ENCODE measurements at places on chromosomes 16 and 17.

DNA sequence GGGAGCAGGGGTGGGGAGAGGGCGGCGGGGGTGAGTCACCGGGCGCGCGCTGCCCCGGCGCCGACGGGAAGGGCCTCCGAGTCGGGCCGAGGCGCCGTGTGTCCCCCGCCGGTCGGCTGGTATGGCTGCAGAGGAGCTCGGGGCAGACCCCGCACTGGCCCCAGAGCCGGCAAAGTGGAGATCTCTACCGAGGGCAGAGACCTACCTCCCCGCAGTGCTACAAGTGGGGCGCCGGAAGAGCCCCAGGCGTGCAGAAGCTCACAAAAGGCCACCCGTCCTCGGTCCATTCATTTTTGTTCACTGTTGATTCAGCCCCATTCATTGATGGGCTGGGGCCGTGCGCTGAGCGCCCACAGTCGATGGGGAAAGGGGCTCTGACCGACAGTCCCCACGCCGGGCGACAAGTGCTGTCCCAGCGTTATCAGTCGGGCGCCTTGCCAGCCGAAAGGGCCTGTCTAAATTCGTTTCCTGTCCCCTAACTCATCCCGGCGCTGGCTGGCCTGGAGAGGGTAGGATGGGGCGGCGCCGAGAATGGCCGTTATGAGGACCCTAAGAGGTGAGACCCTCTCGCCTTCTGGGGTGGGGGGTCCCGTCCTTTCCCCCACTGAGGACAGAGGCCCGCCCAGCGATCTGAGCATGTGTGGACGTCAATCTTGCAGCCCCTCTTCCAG is 709 bp upstream of the ENO3 start:
- H3K27me3 ChIP-seq: no peaks in the 10 kb centered on the region
- H3K27ac ChIP-seq: peak overlapping the region; percentile 99
- H3K36me3 ChIP-seq: no peaks in the 10 kb centered on the region
- peak; percentile 48 for DNase-seq
- H3K4me3 ChIP-seq: peak overlapping the region; percentile 61

DNA sequence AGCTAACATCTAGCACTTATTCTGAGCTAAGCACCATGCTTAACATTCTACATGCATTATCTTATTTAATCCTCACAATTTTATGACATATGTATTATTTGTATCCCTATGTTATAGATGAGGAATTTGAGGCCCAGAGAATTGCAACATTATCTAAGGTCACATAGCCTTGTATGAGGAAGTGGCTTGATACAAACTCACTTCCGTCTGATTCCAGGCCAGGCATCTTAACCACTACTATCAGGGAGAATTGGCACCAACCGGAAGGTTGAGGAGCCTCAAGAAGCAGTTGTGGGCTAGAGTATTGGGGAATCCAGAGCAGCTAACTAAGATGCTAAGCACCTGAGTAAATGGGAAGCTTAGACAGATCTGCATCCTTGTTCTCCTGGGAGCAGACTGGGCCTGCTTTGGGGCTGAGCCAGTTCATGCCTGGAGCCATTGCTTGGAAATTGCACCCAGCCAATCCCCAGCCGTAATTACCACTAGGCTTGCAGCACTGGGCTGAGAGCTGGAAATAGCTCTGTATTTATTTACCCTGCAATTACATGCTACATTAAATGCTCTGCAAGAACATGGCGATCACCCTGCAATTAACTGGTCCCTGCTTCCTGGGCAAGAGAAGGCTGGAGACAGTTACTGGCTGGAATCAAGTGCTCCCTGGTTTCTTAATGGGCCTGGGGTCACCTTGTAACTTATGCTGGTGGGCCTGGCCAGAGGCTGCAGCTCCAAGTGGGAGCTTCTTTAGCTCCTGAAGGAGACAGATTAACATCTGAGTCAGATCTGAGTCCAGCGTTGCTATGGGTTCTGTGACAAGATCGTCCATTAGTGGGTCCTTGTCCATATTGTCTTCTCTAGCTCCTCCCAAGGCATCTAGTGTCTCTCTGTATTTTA is 273.1 kb upstream of the CCL2 start:
- H3K36me3 ChIP-seq: no peaks in the 10 kb centered on the region
- H3K4me3 ChIP-seq: no peak overlapping the region
- H3K27ac ChIP-seq: no peak overlapping the region
- no peaks in the 10 kb centered on the region for H3K4me1 ChIP-seq

GRCh38 chr16:70380919-70381603 is 34.4 kb downstream of the DDX19A start:
- H3K4me3 ChIP-seq: peak overlapping the region; percentile 64
- no peaks in the 10 kb centered on the region for H3K27me3 ChIP-seq
- H3K4me1 ChIP-seq: peaks cover 26% of the 10 kb centered on the region

- H3K27ac ChIP-seq: peak overlapping the region; percentile 10
- H3K36me3 ChIP-seq: no peaks in the 10 kb centered on the region
- no peak overlapping the region for H3K4me3 ChIP-seq
- no peaks in the 10 kb centered on the region for H3K27me3 ChIP-seq
Observed at GRCh38 chr17:47276868-47277267, 23.2 kb downstream of the ITGB3 start.

DNA sequence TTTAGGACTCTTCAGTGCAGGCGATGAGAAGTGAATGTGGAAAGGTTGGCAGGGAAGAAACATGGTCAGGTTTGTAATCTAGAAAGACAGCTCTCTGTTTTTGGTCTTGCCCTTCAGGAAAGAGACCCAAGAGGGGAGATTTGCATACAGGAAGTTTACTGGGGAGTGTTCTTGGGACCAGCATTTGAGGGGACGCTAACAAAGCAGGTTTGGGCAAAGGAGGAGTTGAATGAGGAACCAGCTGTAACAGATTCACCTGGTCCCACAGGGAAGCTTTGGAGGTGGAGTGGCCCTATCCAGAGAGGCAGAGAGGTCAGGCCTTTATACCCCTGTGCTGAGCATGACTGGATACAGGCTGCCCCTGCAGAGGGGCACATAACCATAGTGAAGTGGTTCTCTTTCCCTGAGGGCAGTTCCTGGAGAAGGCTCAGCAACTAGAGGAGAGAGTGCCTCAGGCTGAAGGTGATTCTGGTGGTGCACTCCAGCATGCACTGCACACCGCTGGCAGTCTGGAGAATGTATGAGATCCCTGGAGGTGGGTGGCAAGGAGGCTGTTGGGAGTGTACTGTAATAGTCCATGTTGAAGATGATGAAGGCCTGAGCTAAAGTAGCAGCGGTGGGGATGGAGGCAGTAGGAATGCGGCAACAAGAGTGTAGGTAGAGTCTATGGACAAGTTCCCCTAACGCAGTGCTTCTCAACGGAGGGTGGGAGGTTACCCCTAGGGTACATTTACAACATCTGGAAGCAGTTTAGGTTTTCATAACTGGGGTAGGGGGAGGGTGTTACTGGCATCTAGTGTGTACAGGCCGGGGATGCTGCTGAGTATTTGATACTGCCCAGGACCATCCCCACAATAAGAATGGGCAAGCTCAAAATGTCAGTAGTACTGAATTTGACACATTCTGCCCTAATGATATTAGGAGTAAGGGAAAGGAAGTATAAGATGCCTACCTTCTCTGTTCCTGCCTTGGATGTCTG is 37.2 kb downstream of the MAP2K6 start:
- H3K36me3 ChIP-seq: no peaks in the 10 kb centered on the region
- no peak for DNase-seq
- H3K27ac ChIP-seq: no peak overlapping the region
- H3K4me3 ChIP-seq: no peak overlapping the region

DNA sequence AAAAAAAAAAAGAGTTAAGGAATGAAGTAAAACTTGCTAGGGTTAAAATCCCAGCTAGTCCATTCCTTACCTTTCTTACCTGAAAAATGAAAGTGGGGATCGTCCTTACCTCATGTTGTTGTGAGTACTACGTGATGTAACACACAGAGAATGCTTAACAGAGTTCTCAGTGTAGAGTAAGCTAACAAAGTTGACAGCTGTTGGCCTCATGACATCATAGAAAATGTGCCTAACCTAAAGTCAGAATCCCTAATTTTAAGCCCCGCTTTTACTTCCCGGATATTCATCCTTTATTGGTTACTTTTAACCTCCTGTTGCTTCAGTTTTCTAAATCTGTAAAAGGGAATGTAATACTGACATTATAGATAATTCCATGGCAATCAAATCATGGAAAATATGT is 505.8 kb upstream of the HSBP1 start:
- no peaks in the 10 kb centered on the region for H3K36me3 ChIP-seq
- H3K4me1 ChIP-seq: no peaks in the 10 kb centered on the region
- no peak overlapping the region for H3K4me3 ChIP-seq
- H3K27ac ChIP-seq: no peak overlapping the region
- DNase-seq: no peak

DNA sequence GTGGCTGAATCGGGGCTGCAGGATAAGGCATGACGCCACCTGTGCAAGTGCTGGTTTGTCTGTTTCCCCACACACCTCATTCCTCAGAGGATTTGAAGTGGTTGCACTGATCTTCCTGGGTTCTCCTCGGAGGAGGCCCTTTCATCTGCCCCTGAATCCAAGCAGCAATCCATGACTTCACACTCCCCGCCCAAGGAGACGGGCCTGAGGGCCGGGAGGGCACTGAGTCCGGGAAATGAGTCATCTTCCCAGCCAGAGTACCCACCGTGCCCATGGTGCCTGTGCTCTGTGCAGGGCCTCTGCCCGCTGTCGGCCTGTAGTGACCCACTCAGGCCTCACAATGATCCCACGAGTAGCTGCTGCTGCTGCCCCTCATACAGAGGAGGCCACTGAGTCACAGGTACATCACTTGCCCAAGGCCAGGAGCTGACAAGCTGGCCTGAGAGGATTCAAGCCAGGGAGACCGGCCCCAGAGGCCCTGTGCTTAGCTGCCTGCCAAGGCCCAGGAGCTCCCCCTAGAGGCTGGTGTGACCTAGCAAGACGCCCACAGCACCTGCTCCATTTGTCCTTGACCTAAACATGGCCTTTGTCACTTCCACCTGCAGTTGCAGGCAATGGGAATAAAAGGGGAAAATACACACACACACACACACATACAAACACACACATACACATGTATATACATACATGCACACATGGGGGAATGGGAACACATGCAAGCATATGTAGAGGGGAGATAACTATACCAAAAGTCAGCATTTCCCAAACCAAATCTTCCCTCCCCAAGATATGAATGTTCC is 240.0 kb downstream of the C16orf95 start:
- H3K27me3 ChIP-seq: no peaks in the 10 kb centered on the region
- peak; percentile 77 for DNase-seq
- H3K4me3 ChIP-seq: no peak overlapping the region
- no peaks in the 10 kb centered on the region for H3K36me3 ChIP-seq
- no peak overlapping the region for H3K27ac ChIP-seq

- no peak overlapping the region for H3K27ac ChIP-seq
- no peaks in the 10 kb centered on the region for H3K27me3 ChIP-seq
- no peak overlapping the region for H3K4me3 ChIP-seq
- no peak for DNase-seq
- H3K36me3 ChIP-seq: no peaks in the 10 kb centered on the region
Observed at GRCh38 chr17:39755554-39756379, 18.0 kb downstream of the GRB7 start.

- peaks cover 5% of the 10 kb centered on the region for H3K27me3 ChIP-seq
- H3K4me1 ChIP-seq: peaks cover 50% of the 10 kb centered on the region
- H3K4me3 ChIP-seq: peak within 1 kb of the TSS; percentile 16
- DNase-seq: peak; percentile 67
Observed at GRCh38 chr16:89093602-89094251, at the start of gene ACSF3. TSS of gene ACSF3 (plus strand) at chr16:89093852. CDS start at chr16:89100682, 6,830 bp downstream.

DNA sequence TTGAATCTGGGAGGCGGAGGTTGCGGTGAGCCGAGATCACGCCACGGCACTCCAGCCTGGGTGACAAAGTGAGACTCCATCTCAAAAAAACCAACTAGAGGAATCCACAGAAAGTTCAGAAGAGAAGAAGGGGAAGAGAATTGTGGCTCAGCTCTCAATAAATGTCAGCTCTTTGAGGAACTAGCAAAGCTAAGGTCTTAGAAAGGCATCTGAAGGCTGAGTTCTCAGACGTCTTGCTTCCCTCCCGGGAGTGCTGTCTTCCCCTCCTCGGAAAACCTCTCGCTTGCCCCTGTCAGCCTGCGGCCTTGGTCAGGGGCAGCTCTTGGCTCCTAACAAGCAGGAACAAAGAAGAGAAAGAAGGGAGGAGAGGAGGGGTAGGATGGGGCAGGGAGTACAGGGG is 5.3 kb downstream of the SHPK start:
- no peak for DNase-seq
- H3K4me1 ChIP-seq: peaks cover 13% of the 10 kb centered on the region
- no peaks in the 10 kb centered on the region for H3K36me3 ChIP-seq
- H3K4me3 ChIP-seq: no peak overlapping the region
- H3K27ac ChIP-seq: no peak overlapping the region
- no peaks in the 10 kb centered on the region for H3K27me3 ChIP-seq

- H3K4me1 ChIP-seq: peaks cover 47% of the 10 kb centered on the region
- H3K27me3 ChIP-seq: no peaks in the 10 kb centered on the region
- DNase-seq: no peak
- H3K4me3 ChIP-seq: no peak overlapping the region
Observed at GRCh38 chr17:27888067-27888466, 5.1 kb downstream of the LYRM9 start.

- H3K36me3 ChIP-seq: no peaks in the 10 kb centered on the region
- H3K4me1 ChIP-seq: no peaks in the 10 kb centered on the region
- H3K27me3 ChIP-seq: no peaks in the 10 kb centered on the region
Observed at GRCh38 chr16:64321881-64322280, 800.0 kb downstream of the CDH11 start.

DNA sequence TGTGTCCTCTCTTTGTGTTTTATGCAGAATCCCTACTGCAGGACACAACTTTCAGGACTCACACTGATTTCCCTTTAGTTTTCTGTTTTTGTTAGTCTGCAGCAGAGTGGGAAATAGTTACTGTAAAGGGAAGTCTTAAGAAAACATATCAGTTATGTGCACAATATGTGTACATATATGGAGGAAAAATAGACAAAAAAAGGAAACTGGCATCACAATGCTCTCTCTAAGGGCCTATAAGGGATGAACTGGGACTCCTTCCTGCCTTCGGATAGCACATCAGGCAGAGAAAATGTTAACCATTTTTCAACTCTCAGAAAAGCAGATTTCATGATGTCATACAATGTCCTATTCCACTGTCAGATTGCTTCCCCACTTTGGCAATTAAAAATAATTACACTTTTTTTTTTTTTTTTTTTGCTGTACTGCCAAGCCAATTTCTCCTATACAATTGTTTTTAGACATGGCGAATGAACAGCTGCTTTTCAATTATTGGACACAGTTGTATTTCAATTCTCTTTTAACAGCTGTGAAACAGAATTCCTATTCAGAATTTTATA is 112.5 kb upstream of the KCNJ16 start:
- DNase-seq: no peak
- no peaks in the 10 kb centered on the region for H3K36me3 ChIP-seq
- H3K27ac ChIP-seq: no peak overlapping the region
- H3K4me1 ChIP-seq: peaks cover 4% of the 10 kb centered on the region

GRCh38 chr16:81523387-81524115 is 78.9 kb downstream of the CMIP start:
- H3K27me3 ChIP-seq: no peaks in the 10 kb centered on the region
- H3K36me3 ChIP-seq: no peaks in the 10 kb centered on the region
- no peak overlapping the region for H3K4me3 ChIP-seq
- H3K4me1 ChIP-seq: peaks cover 9% of the 10 kb centered on the region

DNA sequence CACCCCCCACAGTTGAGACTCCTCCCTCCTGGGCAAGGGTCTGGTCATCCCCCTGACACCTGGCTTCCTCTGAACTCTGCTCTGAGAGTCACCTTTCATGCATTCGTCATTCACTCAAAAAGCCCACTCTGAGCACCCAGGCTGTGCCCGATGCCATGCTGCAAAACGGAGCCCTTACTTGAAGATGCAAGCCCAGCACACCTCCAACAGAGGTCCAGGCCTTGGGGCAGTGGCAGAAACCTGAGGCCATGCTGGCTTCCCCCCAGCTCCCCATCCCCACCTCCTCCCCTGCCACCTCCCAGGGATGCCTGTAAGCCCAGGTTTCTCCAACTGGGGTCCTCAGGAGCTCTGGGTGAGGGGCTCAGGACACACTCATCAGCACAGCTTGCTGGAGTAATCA is 67.7 kb upstream of the TNRC6C start:
- H3K27ac ChIP-seq: no peak overlapping the region
- no peaks in the 10 kb centered on the region for H3K36me3 ChIP-seq
- DNase-seq: no peak
- no peaks in the 10 kb centered on the region for H3K27me3 ChIP-seq
- no peak overlapping the region for H3K4me3 ChIP-seq
